ENCODE measurements at places on chromosomes 2 and 18. TPM values are rescaled to one million over a fixed set of nuclear protein-coding genes. Genes with fewer than 3 reads are reported as not detected.

DNA sequence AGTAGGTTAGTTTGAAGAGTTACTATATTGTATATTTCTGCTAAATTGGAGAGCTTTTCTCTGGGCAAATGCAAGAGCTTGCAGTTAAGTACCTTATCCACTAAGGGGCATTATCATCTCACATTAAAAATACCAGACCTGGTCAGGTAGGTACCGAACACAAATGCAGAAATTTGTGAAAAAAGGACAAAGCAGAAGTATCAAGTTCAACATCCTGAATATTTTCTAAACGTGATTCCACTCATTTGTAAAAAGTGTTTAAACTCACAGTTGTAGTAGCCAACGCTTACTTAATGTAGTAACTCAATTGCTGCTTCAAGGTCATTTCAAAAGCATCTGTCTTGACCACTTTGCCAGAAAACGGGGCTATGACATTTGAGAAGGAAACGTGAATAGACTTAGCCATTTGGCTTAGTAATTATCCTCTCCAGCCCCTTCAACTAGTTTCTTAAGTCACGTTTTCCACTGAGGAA is 52.1 kb downstream of the CYRIA start:
- no peak for DNase-seq
- H3K4me1 ChIP-seq: peaks cover 3% of the 10 kb centered on the region

The SRSF7 gene
- total RNA-seq: 362 TPM

The RNF149 gene
- total RNA-seq: 72.3 TPM

The LRP2 gene
- total RNA-seq: 0.44 TPM

DNA sequence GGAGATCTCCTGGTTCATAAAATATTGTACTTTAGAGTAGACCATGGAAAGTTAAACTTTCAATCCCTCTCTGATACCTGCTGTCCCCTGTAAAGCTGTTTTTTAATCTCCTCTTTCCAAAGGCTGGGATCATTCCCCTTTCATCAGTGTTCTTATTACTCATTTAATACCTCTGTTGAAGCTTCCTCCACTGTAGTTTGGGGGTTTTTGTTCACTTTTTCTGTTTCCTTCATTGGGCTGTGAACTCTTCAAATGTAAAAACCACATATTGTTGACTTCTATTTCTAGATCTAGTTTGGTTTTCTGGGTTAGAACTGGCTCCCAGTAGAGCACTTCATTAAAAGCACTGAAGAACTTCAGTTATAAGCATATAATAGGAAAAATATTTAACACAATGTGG is 598.1 kb downstream of the RNF144A start:
- H3K27ac ChIP-seq: peak overlapping the region; percentile 77
- no peak for DNase-seq
- H3K4me1 ChIP-seq: peaks cover 51% of the 10 kb centered on the region
- H3K27me3 ChIP-seq: no peaks in the 10 kb centered on the region
- no peak overlapping the region for H3K4me3 ChIP-seq
- peaks cover 34% of the 10 kb centered on the region for H3K36me3 ChIP-seq

- no peaks in the 10 kb centered on the region for H3K4me1 ChIP-seq
- H3K27ac ChIP-seq: no peak overlapping the region
- peaks cover 13% of the 10 kb centered on the region for H3K27me3 ChIP-seq
- no peak overlapping the region for H3K4me3 ChIP-seq
Measured at GRCh38 chr2:160042054-160042453, 20.4 kb downstream of the PLA2R1 start.

The ANKRD23 gene
- total RNA-seq: 14.8 TPM

DNA sequence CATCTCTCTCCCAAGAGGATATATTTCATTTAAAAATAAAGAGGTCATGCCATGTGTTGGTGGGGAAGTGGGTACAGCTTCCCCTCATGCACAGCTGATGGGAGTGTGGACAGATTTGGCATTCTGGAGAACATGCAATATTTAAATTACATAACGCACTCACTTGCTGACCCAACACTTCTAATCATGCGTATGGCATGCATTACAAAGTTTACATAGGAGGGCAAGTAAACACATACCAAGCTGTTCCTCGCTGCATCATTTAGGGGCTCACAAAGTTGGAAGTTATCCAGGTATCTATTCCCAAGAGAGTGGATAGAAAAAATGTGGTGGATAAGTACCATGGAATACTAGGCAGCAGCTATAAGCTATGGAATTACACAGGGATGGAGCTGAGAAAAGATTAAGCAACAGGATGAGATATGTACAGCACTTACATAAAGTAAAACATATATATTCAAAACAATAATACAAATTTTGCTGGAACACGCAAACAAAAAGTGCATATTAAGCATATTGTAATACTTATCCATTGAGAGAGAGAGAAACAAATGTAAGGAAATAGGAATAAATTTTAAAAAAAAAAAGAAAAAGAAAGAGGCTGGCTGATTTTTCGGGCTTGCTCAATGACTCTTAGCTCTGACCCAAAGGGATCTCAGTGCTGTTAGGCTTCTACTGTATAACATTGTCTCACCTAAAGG is 11.0 kb downstream of the CYP1B1 start:
- peaks cover 17% of the 10 kb centered on the region for H3K27me3 ChIP-seq
- no peak overlapping the region for H3K27ac ChIP-seq
- H3K4me1 ChIP-seq: no peaks in the 10 kb centered on the region
- H3K4me3 ChIP-seq: no peak overlapping the region
- no peak for DNase-seq

DNA sequence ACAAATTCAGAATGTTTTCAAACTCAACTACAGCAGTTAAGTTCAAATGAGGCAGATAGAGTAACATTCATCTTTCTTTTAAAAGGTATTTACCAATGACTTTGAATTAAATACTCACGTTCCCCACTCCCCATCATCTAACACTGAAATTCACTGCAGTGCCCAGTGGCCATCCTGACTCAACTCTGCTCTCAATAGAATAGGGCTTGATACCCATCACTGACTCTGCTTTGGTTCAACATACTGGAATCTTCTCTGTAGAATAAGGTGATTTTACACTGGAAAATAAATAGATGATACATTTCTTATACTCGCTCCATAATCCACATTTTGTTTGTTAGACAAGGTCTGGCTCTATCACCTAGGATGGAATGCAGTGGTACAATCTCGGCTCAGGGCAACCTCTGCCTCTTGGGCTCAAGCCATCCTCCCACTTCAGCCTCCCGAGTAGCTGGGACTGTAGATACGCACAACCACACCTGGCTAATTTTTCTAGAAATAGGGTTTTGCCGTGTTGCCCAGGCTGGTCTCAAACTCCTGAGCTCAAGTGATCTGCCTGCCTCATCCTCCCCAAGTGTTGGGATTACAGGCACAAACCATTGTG is 66.4 kb downstream of the PRPF40A start:
- DNase-seq: no peak
- H3K4me1 ChIP-seq: peaks cover under 1% of the 10 kb centered on the region

The C2orf80 gene
- not detected for total RNA-seq

DNA sequence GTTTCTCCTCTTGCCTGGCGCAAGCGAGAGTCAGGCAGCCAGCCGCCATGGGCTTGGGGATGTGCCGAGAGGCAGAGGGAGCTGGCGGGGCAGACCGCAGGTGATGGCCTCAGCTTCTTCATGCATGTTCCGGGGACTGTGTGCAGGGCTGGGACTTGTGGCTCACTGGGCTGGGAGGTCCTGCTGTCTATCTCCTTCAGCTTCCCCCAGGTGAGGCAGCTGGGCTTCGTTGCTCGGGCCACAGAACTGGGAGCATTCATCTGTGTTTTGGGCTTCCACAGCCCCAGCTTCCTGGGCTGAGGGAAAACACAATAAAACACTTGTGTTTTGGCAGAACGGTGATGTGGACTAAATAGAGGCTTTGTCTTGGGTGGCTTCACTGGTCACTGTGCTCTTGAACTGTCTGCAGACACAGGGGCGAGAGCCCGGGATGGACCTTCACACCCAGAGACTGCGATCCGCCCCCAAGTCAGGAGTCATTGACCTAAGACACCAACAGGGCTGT is 93.5 kb downstream of the DYSF start:
- no peak overlapping the region for H3K27ac ChIP-seq
- H3K4me3 ChIP-seq: no peak overlapping the region
- peaks cover 10% of the 10 kb centered on the region for H3K27me3 ChIP-seq
- H3K4me1 ChIP-seq: peaks cover 12% of the 10 kb centered on the region

- H3K27me3 ChIP-seq: peaks cover 14% of the 10 kb centered on the region
- no peak overlapping the region for H3K4me3 ChIP-seq
- peaks cover 27% of the 10 kb centered on the region for H3K4me1 ChIP-seq
- DNase-seq: no peak
- H3K27ac ChIP-seq: no peak overlapping the region
Measured at GRCh38 chr2:168462543-168463045, 6.5 kb downstream of the CERS6 start.

The UNC50 gene
- total RNA-seq: 33.5 TPM

The ZNF516 gene
- 2.0 TPM for total RNA-seq

GRCh38 chr18:42654556-42654955 is 460.9 kb downstream of the RIT2 start:
- no peak overlapping the region for H3K4me3 ChIP-seq
- DNase-seq: no peak
- H3K4me1 ChIP-seq: no peaks in the 10 kb centered on the region

The TTN gene
- 11.5 TPM for total RNA-seq

DNA sequence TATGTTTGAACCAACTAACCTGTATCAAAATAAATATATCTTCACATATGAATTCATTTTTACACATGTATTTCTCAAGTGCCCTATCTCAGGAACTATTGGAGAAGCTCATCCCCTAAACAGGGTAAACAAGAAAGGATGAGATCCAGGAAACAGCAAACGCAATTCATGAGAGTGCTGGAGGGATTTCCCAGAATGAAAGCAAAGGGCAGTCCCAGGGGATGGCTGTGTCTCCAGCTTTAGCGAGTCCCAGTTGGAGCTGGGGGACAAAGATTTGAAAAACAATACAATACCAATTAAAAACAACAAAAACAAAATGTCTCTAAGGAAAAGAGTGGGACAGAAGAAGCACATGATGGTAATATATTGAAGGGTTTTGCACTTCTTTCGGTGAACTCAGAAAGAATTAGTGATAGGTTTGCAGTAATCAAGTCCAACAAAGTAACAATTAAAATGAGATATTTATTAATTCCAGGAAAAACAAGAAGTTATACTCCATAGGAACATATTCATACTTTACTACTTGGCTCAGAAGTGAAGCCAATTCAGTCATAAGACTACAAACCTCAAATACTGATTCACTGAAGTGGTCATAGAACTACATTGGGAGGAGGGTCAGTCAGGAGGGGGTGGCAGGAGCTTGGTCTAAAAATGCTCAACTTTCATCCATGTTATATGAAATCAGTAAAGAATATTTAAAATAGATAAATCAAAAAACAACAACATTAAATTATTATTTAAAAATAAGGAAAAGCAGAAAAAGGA is 73.1 kb upstream of the PDE1A start:
- no peaks in the 10 kb centered on the region for H3K36me3 ChIP-seq
- H3K4me1 ChIP-seq: no peaks in the 10 kb centered on the region
- H3K4me3 ChIP-seq: no peak overlapping the region
- no peak overlapping the region for H3K27ac ChIP-seq
- no peaks in the 10 kb centered on the region for H3K27me3 ChIP-seq
- no peak for DNase-seq

GRCh38 chr2:178306352-178307073 is 112.2 kb downstream of the OSBPL6 start:
- DNase-seq: peak; percentile 67
- no peak overlapping the region for H3K27ac ChIP-seq
- no peaks in the 10 kb centered on the region for H3K36me3 ChIP-seq
- peaks cover 39% of the 10 kb centered on the region for H3K27me3 ChIP-seq

The GPAT2 gene
- total RNA-seq: 19.6 TPM

- no peak for DNase-seq
- H3K27ac ChIP-seq: no peak overlapping the region
- no peaks in the 10 kb centered on the region for H3K36me3 ChIP-seq
- peaks cover 7% of the 10 kb centered on the region for H3K27me3 ChIP-seq
- no peak overlapping the region for H3K4me3 ChIP-seq
- H3K4me1 ChIP-seq: no peaks in the 10 kb centered on the region
Measured at GRCh38 chr18:76318607-76319006, 176.4 kb downstream of the ZNF516 start.

GRCh38 chr18:43882358-43883055 is 605.2 kb upstream of the SYT4 start:
- no peak overlapping the region for H3K27ac ChIP-seq
- no peak for DNase-seq
- H3K4me1 ChIP-seq: no peaks in the 10 kb centered on the region
- H3K4me3 ChIP-seq: no peak overlapping the region
- H3K27me3 ChIP-seq: no peaks in the 10 kb centered on the region

The CIB4 gene
- not detected for total RNA-seq

The FANCL gene
- 26.5 TPM for total RNA-seq

The REEP1 gene
- total RNA-seq: 0.16 TPM

DNA sequence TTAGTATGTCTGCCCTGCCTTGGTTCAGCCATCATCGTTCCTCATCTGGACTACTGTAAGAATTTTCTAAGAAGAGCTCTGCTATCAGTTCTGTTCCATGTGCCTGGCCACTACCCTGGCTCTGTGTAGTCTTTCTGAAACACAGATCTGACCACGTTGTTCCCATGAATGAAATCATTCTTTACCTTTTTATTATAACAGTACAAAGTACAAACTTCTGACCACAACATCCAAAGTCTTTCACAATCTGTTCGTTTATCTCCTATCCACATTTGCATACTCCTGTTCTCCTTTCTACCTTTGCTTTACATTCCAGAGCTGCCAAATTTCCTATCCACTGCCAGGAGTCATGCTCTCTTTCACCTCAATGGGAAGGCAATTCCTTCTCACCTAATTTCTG is 284.6 kb upstream of the LRP1B start:
- no peaks in the 10 kb centered on the region for H3K27me3 ChIP-seq
- no peak overlapping the region for H3K27ac ChIP-seq
- no peak overlapping the region for H3K4me3 ChIP-seq
- H3K36me3 ChIP-seq: no peaks in the 10 kb centered on the region
- no peak for DNase-seq

DNA sequence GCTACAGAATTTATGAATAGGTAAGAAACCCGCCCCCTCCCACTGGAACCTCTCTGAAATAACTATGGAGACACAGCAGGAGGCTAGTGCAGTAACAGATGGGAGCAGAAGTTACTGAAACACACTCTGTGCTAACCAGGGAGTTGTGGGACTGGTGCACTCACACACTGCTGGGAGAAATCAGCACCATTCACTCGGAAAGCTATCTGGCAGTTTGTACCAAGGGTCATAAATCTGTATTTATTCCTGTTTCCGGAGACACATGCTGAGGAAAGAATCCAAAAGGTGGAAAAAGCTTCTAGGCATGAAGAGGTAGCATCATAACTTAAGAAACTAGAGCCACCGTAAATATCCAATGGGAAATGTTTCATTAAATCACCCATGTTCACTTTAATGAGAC is 39.9 kb downstream of the TGFA start:
- H3K4me3 ChIP-seq: no peak overlapping the region
- no peak for DNase-seq
- H3K4me1 ChIP-seq: peaks cover 10% of the 10 kb centered on the region
- no peaks in the 10 kb centered on the region for H3K36me3 ChIP-seq
- no peaks in the 10 kb centered on the region for H3K27me3 ChIP-seq
- H3K27ac ChIP-seq: no peak overlapping the region

- peaks cover 31% of the 10 kb centered on the region for H3K36me3 ChIP-seq
- DNase-seq: no peak
- peaks cover 17% of the 10 kb centered on the region for H3K4me1 ChIP-seq
- no peaks in the 10 kb centered on the region for H3K27me3 ChIP-seq
- H3K4me3 ChIP-seq: no peak overlapping the region
- H3K27ac ChIP-seq: no peak overlapping the region
Measured at GRCh38 chr2:143246246-143246645, 117.0 kb downstream of the ARHGAP15 start.

The COPS7B gene
- total RNA-seq: 54.4 TPM

- DNase-seq: no peak
- no peak overlapping the region for H3K4me3 ChIP-seq
- no peaks in the 10 kb centered on the region for H3K4me1 ChIP-seq
Measured at GRCh38 chr18:10190564-10190963, 263.9 kb upstream of the APCDD1 start.

All from activated CD8-positive, alpha-beta memory T cell treated with anti-CD3 and anti-CD28 coated beads, Interleukin-2, amount 10 ng/mL, durations not matched to agents 7 days and 5 days (primary cell).